M059J (cell line): ENCODE measurements at places on chromosomes 3 and 15.

GRCh38 chr3:50573566-50574443, 4.5 kb downstream of the HEMK1 start:
- DNase-seq = no peak

DNA sequence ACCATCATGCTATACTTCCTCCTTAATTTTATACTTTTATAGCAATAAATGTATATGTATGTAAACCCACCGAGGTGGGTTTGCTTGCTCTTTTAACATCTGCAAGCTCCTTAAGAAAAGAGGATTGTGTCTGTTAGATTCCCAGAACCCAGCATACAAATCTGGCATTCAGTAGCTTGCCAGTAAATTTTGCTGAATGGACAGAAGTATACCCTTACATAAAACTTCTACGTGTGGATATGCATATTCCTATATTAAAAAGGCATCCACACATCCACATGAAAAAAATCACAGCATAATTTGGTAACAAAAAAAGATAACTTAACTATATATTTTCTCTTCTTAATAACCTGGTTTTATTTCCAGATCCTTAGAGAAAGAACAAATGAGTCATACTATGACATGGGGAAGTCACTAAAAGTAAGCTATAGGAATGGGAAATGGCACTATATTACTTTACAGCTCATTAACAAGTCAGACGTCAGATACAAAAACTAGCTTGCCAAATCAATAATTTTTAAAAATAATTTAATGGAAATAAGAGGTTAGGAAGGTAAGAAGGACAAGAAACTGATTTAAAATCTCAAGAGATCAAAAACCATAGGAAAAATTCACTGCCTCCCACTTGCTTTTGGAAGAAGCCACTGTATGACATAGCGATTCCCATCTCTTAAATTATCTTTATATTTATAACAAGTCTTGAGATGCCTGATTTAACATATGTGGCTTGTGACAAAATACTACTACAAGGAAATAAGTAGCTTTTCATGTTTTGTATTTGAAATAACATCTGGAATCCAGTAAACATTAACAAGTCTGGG, 68.7 kb downstream of the SUMF1 start:
- no peak for DNase-seq

DNA sequence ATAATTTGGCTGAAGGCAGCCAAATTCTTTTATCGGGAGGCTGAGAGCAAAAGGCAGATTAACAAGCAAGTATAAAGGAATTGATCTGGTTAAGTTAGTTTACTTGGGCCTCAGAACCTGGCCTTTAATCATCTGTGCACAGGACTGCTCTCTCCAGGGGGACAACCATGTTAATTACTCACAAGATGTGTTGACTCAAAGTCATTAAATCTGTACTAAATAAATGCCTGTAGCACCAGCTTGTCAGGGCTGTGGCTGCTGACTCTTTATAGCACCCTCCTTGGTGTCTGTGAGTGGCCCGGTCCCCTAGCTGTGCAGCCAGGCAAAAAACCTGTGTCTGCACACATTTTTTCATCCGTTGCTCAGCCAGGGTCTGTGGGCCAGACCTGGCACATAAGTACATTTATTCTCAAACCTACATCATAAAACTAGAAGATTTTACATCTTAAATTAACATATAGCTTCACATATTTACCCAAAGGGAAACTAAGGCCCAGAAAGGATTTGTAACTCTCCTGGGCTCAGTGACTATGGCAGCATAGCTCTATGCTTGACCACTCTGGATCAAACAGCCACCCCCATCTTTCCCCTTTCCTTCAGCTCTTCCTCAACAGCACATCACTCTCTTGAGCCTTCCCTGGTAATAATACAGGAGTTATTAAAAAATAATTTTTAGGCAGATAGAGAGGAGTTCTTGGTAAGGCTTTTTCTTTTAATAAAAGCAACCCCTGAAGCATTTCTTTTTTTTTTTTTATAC, 51.4 kb downstream of the NCEH1 start:
- DNase-seq = peak; percentile 85

- peak; percentile 67 for DNase-seq
Observed at GRCh38 chr3:121985846-121986245, 36.2 kb downstream of the ILDR1 start.

DNA sequence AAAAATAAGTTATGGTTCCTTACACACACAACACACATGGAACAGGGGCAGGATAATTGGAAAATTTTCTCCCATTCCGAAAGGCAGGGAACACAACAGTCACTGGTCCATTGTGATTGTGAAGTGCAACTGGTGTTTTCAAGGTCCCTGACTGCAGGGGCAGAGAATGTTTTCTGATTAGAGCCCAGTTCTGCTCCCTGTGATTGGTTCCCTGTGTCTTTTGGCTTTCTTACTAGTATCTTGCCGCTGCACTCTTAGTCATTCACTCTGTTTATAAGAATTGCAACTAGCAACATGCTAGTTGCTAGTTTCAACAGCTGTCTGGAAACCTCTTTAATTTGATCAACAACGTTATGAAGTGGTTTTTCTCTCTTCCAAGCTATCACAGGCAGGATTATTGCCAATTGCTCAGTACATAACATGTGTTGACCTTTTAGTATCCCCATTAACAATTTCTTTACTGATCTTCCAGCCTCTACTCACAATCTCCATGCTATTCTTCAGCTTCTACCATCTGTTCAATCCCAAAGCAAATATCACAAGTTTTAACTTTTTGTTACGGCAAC, 177.5 kb downstream of the EPHA6 start:
- DNase-seq = no peak

GRCh38 chr3:186772281-186772694, 11.1 kb upstream of the EIF4A2 start:
- no peak for DNase-seq

DNA sequence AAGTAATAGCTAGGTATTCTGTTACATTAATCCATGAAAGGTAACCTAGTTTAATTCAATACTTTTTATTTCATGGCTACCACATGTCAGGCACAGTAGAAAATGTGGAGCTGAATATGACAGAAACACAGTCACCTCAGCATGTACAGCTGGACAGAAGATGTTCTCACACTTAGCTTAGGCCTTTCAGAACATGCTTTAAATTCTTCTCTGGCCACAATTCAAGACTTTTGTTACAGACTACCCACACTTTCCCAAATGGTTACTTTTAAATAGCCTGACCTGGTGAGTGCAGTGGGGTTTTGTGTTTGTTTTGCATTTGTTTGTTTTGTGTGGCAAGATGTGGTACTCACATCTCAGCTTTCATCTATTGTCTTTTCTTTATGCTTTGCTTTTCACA, 1079.5 kb downstream of the IGSF11 start:
- no peak for DNase-seq

GRCh38 chr3:143337387-143337786, 217.8 kb downstream of the CHST2 start:
- peak; percentile 43 for DNase-seq
